ENCODE measurements at places on chromosomes 11 and 22.

GRCh38 chr22:39207141-39208012 is 37.4 kb downstream of the PDGFB start:
- DNase-seq = no peak

- DNase-seq = no peak
These were observed 4.1 kb upstream of the EPS8L2 start for GRCh38 chr11:701741-702461.

- DNase-seq = no peak
These were observed 10.8 kb downstream of the DRD2 start for GRCh38 chr11:113464416-113464815.

- DNase-seq = peak; percentile 77
These were observed 11.3 kb downstream of the SHANK2 start for GRCh38 chr11:71240865-71241691.

- no peak for DNase-seq
These were observed 7.2 kb downstream of the UCP2 start for GRCh38 chr11:73975479-73975757.

GRCh38 chr11:63813563-63814382 is 517 bp downstream of the SPINDOC start:
- DNase-seq = peak; percentile 64

- peak; percentile 4 for DNase-seq
These were observed 33.5 kb upstream of the RAB38 start for GRCh38 chr11:88208745-88209144.

DNA sequence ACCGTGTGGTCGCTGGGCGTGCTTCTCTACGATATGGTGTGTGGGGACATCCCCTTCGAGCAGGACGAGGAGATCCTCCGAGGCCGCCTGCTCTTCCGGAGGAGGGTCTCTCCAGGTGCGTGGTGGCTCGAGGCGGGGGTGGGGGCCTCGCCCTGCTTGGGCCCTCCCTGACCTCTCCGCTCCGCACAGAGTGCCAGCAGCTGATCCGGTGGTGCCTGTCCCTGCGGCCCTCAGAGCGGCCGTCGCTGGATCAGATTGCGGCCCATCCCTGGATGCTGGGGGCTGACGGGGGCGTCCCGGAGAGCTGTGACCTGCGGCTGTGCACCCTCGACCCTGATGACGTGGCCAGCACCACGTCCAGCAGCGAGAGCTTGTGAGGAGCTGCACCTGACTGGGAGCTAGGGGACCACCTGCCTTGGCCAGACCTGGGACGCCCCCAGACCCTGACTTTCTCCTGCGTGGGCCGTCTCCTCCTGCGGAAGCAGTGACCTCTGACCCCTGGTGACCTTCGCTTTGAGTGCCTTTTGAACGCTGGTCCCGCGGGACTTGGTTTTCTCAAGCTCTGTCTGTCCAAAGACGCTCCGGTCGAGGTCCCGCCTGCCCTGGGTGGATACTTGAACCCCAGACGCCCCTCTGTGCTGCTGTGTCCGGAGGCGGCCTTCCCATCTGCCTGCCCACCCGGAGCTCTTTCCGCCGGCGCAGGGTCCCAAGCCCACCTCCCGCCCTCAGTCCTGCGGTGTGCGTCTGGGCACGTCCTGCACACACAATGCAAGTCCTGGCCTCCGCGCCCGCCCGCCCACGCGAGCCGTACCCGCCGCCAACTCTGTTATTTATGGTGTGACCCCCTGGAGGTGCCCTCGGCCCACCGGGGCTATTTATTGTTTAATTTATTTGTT is 2.4 kb downstream of the PIM3 start:
- no peak for DNase-seq

GRCh38 chr11:68670208-68670992 is 13.9 kb upstream of the GAL start:
- no peak for DNase-seq

DNA sequence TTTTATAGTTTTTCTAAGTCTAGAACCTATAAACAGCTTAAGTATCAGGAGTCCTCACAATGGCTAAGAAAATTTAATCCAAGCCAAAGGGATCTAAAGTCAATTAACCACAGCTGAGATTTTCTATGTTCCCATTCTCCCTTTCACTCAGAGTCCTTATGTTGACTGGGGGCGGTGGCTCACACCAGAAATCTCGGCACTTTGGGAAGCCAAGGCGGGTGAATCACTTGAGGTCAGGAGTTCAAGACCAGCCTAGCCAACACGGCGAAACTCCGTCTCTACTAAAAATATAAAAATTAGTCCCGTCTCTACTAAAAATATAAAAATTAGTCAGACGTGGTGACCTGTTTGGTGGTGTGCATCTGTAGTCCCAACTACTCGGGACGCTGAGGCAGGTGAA is 6.9 kb downstream of the RDX start:
- no peak for DNase-seq

DNA sequence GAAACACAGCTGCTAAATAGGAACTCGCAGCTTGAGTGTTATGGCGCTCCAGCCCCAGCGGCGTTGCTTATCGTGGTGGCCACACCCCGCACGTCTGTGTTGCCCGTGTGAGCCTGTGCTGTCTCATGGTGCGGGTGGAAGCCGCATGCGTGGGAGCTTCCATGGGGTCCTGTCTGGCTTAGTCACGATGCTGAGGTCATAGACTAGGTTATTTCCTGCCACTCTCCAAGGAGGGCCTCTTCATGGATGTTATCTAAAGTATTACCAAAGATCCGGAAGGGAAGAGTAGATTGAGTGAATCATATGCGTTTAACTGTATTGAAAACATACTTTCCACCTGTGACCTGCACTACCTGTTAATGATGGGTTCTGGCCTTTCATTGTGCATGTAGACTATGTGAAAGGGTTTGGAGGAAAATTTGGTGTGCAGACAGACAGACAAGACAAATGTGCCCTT is 21.7 kb downstream of the CTTN start:
- DNase-seq = no peak

DNA sequence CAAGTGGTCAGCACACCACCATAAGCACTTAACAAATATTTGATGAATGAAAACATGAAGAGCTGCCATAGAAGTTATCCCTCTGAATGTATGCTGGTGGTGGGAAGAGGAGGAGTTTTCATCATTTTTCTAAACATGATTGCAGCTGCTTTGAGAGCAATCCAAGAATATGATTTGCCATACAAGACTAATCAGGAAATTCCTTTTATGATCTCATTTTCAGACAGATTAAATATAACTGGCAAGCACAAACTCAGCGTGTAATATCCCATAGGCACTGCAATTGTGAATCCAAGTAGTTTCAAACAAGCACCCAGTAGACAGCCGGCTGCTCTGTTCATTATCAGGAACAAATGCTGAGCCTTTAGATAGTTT is 505.7 kb upstream of the LUZP2 start:
- DNase-seq = peak; percentile 68

DNA sequence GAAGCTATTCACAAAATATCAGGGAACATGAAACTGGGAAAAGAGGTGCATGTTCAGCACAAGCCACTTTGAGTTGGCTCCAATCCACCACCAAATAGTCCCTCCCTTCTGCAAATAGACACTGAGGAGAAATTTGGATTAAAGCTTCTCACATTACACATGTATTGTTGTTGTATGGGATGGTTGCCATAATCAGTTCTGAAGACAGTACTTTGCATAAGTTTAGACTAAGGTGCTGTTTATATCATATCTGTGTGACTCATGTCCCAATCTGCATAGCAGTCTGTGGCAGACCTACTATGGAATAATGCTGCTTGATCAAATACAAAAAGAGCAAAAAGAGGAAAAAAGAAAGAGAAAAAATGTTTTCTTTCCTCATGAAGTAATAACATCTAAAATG is 376.7 kb upstream of the DDI1 start:
- no peak for DNase-seq

DNA sequence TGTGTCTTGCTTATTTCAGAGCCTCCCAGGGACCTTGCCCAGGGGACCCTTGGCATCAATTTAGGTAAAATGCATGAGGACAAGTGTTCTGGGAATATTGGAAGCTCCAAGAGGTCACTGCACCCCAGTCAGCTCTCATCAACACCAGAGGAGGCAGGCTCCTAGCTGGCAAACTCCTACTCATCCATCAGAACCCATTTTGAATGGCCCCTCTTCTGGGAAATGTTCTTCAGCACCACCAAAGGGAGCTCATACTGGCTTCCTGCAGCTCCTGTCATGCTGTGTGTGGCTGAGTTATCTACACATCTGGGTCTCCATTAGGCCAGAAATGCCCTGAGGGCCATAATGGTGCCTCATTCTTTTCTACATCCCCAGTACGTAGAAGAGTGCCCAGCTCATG is 17.7 kb downstream of the LRRC10B start:
- no peak for DNase-seq

DNA sequence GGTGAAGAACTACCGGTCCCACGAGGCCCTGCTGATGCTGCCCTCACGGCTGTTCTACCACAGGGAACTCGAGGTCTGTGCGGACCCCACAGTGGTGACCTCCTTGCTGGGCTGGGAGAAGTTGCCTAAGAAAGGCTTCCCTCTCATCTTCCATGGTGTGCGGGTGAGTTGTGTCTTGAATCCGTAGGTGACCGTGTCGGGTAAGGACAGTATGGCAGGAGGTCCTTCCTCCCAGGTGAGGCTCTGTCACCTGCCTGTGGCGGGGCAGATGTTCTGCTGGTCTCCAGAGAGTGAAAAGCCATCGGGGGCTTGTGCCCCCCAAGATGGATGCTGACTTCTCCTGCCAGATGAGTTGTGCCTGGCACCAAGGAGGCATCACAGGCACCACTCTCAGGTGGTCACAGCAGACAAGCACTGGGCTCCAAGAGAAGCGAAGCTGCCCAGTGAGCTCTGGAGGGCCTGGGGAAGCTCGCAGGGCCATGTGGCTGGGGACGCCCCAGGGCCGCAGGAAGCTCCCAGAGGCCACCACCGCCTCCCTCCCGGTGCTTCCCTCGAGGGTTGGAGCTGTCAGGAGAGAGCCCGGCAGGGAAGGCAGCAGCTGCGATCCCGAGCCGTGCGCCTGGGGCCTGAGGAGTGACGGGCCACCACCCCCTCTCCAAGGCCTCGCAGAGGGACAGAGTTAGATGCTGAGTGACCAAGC is 17.3 kb upstream of the PANX2 start:
- no peak for DNase-seq

GRCh38 chr11:84799112-84799511 is 828.0 kb downstream of the DLG2 start:
- DNase-seq = no peak

DNA sequence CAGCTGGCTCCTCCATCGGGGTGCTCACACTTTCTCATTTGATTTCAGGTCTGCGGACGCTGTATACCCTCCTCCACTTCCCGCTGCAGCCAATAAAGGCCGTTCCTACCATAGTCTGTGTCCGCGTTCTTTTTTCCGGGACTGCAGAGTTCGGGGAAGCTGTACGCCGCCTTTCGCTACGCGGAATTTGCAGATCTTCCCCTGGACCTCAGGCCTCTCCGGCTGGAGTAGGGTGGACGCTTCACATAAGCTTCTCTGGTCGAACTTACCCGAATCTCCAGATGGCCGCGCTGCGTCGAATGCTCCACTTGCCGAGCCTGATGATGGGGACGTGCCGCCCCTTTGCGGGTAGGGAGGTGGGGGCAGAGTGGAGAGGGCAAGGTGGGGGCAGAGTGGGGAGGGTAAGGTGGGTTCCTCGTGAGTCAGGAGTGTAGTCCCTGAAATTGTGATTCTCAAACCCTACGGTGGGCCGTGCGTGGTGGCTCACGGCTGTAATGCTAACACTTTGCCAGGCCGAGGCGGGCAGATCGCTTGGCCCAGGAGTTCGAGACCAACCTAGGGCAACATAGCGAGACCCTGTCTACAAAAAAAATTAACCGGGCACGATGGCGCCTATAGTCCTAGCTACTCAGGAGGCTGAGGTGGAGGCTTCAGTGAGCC is 617 bp downstream of the CSKMT start:
- no peak for DNase-seq

- no peak for DNase-seq
These were observed 45.2 kb downstream of the LGR4 start for GRCh38 chr11:27427183-27427980.

DNA sequence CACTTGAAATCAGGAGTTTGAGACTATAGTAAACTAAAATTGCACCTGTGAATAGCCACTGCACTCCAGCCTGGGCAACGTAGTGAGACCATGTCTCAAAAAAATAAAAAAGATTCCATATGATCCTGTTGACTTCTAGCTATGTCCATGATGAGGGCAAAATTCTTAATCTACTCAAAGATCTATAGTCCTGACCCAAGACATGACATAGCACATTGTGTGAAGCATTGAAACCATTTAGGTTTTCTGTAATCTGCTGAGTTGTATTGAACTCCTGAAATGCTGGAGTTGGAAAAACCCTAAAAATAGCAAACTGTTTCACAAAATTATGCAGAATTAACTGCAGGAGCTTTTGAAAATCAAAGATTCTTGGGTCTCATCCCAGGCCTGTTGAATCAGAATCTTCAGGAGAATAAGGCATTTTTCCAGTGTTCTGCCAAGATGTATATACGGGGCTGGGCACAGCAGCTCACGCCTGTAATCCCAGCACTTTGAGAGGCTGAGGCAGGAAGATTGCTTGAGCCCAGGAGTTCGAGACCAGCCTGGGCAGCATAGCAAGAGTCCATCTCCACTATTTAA is 29.8 kb upstream of the LDHA start:
- DNase-seq = no peak

- no peak for DNase-seq
These were observed 893 bp downstream of the SLC36A4 start for GRCh38 chr11:93196816-93197379.

DNA sequence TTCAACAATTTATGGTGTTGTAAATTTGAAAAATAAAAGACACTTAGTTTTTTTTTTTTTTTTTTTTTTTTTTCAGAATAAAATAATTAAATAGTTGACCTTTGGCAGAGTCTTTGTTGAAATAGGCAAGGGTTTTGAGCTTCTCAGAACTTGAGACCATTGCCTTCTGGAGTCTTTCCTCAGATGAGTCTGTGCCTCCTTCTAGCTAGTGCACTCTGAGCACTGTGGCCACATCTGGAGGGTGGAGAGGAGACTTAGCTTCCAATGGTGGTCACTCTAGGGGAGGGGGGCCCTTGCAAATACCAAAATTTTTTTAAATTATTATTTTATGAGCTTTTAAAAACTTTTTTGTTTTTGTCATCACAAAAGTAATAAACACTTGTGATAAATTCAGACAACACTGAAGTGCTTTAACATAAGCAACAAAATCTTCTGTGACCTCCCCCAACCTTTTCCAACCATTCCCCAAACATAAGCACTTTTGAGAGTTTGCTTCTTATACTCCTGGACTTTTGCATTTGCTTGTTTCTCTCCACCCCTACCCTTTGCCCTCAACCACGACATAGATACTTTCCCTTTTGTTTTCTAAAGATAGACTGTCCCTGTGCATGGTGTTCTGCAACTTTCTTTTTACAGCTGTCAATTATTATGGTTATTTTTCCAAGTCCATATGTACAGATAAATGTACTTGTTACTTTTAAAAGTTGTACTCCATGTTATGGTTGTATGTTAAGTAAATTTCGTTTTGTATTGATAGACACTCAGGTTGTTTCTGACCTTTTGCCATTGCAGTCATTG is 41.1 kb downstream of the BMAL1 start:
- DNase-seq = no peak

Measured in right lung (tissue), 10 donors.